ENCODE measurements at places on chromosomes 4 and X.

GRCh38 chrX:38271154-38271716 is 50.6 kb upstream of the SRPX start:
- DNase-seq, result no peak

- peak; percentile 19 for DNase-seq
These were observed 40.7 kb upstream of the DDX3X start for GRCh38 chrX:41293269-41293668.

DNA sequence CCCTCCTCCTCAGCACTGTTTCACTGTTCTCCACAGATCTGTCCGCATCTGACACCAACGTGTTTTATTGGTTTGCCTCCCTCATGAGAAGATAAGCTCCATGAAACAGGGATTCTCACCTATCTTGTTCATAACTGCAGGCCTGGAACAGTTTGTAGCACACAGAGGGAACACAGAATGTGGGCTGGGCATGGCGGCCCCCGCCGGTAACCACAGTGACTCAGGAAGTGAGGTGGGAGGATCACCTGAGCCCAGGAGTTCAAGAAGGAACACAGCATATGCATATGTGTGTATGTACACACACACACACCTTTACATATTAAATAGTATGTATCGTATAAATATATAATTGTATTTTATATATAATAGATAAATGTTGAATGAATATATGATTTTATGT is 168.6 kb downstream of the AFAP1 start:
- DNase-seq, result no peak

GRCh38 chr4:4862071-4862551 is 2.6 kb downstream of the MSX1 start:
- no peak for DNase-seq

DNA sequence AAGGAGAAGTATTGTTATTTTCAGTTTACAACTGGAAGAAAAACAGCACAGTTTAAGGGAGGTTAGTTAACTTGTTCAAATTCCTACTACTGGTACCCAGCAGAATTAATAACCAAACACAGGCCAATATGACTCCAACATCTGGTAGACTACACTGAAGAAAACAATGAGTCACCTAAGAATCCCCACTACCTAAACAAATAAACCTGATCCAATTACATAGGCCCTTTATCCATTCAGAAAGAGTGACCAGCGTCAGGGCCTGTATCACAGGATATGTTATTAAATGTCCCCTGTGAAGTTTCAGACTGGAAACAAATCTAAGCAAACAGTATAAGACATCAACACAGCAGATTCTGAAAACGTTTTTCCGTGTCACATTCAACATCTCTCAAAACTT is 492.5 kb upstream of the INTU start:
- DNase-seq, result no peak

Measured in mucosa of descending colon (tissue), 3 donors.